ENCODE measurements at places on chromosomes 6 and 20.

GRCh38 chr6:132089173-132089572 is 138.0 kb upstream of the CCN2 start:
- no peak for DNase-seq

DNA sequence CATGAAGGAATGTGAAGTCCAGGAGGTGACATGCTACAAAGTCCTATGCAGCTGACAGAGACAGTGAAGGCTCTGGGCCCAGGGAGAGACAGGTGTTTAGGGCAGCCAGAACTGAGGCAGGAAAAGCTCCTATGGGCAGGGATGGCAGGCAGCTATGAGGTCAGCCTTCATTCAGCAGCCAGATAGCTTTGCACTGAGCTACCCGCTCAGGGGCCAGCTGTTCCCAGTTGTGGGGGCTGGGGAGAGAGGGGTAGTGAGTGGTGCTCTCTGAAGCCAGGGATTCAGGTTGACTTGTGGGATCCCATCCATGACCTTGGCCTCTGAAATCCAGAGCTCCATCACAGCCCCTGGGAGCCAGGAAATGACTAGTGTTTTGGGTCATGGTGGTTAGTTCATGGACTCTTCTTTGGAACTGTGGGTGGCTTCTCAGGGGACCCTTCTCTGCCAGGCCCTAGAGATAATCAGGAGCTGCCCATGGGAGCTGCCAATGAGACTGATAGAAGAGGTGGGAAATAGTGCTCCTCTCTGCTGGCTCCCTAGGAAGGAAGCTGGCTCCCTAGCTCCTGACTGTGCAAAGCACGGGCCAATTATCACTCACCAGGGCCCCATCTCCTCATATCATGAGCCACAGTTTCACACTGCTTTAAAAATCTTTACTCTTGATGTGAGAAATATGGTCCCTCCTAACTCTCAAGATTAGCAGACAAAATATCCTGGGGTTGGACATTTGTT is 127.7 kb downstream of the VEGFA start:
- DNase-seq, result no peak

- DNase-seq, result no peak
Measured at GRCh38 chr6:46191961-46192360, 21.2 kb upstream of the ENPP5 start.

DNA sequence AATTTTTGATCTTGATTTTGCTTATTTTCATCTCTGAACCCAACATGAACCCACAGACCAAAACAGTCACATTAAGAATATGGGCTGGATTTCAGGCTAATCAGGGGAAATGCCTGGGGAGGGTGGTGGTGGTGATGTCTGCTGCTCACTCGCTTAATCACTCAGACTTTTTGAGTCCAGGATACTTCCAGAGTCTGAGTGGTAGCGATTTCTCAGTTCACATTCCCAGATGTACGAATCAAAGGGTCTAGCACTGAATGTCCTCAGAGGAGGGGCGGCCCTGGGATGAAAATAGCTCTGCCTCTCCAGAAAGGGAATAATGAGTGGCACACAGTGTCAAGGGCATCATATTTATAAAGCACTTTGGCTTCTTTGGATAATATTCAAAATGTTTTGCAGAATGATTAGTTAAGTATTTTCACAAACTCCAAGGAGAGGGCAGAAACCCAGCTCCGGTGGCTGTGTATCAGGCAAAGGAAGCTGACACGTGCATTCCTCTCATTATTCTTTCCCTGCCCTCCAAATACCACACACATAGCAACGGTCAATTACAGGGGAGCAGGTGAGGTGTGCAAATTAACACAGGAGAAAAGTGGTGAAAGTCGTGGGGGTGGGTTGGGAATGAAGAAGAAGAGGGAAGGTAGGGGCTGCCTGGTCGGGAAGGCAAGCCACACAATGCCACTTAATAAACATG is 345.2 kb upstream of the RSPO3 start:
- DNase-seq, result no peak

GRCh38 chr6:143700684-143701348 is 23.1 kb downstream of the PHACTR2 start:
- DNase-seq, result no peak

DNA sequence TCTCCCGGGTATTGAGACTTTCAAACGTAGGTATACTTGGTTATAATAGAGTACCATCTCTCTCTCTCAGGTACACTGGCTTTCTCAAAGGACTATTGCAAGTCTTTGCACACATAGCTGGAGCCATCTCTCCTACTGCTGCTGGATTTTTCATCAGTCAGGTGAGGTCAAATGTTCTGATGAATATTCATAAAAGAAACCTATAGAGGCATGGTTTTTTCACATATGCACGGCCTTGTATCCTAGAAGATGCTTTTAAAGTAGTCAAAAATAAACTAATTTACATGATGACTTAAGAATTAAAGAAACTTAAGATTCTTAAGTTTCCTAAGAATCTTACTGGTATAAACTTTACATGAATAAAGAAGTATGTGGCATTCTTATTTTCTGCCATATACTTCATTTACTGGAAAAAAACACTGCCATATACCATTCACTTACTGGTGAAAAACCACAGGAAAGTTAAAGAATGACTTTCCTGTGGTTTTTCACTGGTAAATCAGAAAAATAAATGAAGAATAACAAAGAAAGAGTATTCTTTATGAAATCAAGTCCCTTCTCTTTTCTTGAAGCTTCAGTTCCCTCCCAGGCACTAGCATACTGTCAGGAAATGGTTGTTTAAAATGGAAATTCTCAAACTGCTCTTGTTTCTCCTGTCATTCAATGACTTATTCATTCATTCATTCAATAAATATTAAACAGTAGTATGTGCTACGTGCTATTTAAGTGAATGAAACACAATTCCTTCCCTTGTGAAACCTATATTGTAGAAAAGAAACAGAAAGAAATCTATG is 23.5 kb downstream of the SLC17A4 start:
- DNase-seq, result no peak

GRCh38 chr6:111487661-111488060 is 4.6 kb upstream of the REV3L start:
- no peak for DNase-seq

DNA sequence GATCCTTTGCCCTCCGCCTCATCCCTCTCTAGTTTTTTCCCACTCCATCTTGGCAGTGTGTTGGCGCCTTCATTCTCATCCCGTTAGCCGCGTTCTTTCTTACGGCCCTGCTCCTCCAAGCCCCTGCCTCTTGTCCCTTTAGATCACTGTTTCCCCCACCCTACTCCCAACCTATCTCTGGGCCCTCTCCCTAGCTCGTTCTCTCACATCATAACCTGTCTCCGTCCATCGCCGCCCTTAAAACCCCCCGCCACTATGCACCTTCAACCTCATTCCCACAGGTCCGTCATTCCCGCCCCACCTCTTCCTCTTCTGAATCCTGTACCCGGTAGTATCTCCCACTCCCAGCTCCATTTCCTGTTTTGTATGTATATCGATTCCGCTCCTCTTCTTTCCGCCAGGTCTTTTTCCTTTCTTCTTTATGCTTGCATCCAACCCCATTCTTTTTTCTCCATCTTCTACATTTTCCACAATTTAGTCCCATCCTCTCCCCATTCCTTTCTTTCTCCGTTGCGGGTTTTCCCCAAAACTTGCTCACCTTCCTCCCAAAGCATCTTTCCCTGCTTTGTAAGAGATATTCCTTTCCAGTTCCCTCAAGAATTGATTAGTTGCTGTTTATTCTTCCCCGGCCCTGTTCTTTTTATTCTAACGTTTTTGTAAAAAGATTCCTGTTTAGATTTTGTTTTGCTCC is 671 bp downstream of the EFHC1 start:
- DNase-seq, result no peak

- no peak for DNase-seq
Measured at GRCh38 chr20:36314734-36315544, 8.8 kb downstream of the DLGAP4 start.

Measured in stimulated activated CD4-positive, alpha-beta T cell treated with anti-CD3 and anti-CD28 coated beads, TNF-alpha, amount 100 ng/mL, for 4 hours (primary cell).